Testis (tissue), 5 donors: ENCODE measurements at places on chromosomes 1 and 21.

DNA sequence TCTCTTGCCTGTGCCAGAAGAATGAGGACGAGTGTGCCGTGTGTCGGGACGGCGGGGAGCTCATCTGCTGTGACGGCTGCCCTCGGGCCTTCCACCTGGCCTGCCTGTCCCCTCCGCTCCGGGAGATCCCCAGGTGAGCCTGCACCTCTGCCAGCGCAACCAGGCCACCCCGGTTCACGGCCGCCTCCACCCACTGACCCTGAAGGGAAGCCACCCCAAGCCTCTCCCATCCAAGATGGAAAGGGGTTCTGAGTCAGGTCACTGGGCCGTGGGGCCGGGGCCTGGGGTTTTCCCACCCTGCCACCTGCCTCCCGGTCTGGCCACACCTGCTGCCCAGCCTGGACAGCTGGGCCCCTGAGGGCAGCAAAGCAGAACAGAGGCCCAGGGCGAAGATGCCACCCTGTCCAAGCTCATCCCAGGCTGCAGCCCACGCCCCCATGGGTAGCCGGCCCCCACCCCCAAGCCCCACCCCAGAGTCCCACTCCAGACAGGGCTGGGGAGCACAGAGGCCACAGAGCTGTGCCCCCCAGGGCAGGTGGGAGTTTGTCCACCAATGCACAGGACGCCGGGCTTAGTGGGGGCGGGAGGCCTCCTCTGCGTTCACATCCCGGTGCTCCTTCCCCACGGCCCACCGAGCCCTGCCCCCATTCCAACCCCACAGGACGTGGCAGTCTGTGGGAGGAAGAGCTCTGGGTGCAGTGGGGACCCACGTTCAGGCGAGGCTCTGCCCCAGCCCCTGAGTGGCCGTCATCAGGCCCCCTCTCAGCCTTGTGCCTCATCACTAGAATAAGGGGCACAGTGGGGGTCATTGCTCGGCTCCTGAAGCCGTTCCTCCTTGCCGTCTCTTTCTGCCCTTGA is 5.6 kb downstream of the AIRE start:
- H3K4me1 ChIP-seq: peaks cover 16% of the 10 kb centered on the region
- no peak overlapping the region for H3K4me3 ChIP-seq
- H3K27ac ChIP-seq: no peak overlapping the region
- no peak for DNase-seq
- H3K36me3 ChIP-seq: no peaks in the 10 kb centered on the region

DNA sequence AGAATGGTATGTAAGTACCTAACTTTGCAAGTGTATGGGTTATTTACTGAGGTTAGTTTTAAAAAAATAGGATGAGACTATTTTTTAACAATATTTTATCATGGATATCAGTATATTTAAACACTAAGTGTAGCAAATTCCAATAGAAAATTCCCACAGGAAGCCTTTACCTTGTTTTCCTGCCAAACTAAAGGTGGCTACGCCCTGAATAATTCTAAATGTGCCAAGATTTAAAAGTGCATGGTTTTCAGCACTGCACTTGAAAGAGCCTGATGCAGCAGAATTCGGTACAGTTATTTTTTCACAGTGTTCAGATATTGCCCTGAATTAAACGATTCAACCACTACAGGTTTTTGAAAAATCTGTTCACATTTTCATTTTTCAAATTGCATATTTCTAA is 1622.8 kb upstream of the B3GALT2 start:
- no peak overlapping the region for H3K4me3 ChIP-seq
- DNase-seq: no peak
- peaks cover 6% of the 10 kb centered on the region for H3K4me1 ChIP-seq
- H3K27me3 ChIP-seq: no peaks in the 10 kb centered on the region

DNA sequence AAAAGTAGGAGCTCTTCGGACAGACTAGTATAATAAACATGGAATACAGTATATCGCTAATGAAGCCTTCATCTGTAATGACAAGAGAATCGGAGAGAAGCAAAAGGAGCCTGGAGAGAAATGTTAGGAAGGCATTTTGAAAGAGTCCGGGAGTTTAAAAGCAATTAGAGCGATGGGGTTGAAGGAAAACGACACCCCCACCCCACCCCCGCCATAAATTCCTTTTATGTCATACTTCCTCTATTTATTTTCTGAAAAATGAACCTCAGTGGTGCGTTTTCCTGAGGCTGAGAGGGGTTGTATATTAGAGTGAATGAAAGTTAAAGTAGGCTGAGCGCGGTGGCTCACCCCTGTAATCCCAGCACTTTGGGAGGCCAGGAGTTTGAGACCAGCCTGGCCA is 635 bp upstream of the APH1A start:
- DNase-seq: no peak
- peaks cover 19% of the 10 kb centered on the region for H3K4me1 ChIP-seq
- H3K27ac ChIP-seq: peak overlapping the region; percentile 91
- H3K4me3 ChIP-seq: peak overlapping the region; percentile 84

- peaks cover 9% of the 10 kb centered on the region for H3K4me1 ChIP-seq
- H3K36me3 ChIP-seq: no peaks in the 10 kb centered on the region
- no peak for DNase-seq
- H3K4me3 ChIP-seq: no peak overlapping the region
- H3K27me3 ChIP-seq: no peaks in the 10 kb centered on the region
- H3K27ac ChIP-seq: no peak overlapping the region
Observed at GRCh38 chr1:156241311-156241811, 623 bp upstream of the BGLAP start.

DNA sequence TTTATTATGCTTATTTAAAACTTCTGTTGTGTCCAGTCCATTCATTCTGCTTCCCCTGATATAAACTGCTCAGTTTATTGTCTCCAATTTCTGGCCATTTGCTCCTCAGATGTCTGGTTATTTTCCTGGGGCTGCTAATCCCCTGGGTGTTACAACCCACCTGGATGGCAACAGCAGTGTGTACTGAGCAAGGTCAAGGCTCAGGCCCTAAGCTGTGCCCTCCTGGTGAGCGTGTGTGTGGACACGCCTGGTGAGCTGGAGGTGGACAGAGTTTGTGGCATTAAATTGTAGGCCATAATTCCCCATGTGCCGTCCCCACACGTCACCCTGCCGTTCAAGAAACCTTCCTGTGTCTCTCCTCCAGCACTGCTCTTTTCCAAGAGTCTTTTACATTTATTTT is 18.1 kb upstream of the KIF1B start:
- no peaks in the 10 kb centered on the region for H3K27me3 ChIP-seq
- no peak overlapping the region for H3K27ac ChIP-seq
- no peaks in the 10 kb centered on the region for H3K4me1 ChIP-seq
- H3K36me3 ChIP-seq: no peaks in the 10 kb centered on the region
- DNase-seq: no peak

DNA sequence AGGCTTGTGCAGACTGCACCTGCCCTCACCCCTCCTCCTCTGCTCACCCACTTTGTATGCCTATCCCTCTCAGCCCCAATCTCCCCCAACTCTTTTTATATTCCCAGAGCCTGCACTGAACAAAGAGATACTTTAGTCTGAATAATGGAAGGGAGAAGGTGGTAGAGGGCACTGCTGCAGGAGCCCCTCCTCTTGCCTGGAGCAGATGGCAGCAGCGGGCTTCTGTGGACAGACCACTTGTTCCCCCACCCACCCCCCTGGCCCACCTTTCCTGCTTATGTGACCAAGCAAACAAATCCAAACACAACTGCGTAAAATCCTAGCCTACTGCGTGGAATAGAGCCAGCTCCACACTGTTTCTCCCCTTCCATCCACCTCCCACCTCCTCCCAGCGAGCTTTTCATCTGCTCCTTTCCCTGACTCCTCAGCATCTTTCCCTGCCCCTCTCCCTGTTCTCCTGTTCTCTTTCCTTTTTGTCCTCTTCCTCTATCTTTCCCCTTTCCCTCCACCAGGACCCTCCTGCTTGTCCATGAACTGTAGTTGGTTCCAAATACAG is 27.5 kb downstream of the RGS8 start:
- H3K4me1 ChIP-seq: no peaks in the 10 kb centered on the region
- H3K36me3 ChIP-seq: no peaks in the 10 kb centered on the region
- DNase-seq: no peak

DNA sequence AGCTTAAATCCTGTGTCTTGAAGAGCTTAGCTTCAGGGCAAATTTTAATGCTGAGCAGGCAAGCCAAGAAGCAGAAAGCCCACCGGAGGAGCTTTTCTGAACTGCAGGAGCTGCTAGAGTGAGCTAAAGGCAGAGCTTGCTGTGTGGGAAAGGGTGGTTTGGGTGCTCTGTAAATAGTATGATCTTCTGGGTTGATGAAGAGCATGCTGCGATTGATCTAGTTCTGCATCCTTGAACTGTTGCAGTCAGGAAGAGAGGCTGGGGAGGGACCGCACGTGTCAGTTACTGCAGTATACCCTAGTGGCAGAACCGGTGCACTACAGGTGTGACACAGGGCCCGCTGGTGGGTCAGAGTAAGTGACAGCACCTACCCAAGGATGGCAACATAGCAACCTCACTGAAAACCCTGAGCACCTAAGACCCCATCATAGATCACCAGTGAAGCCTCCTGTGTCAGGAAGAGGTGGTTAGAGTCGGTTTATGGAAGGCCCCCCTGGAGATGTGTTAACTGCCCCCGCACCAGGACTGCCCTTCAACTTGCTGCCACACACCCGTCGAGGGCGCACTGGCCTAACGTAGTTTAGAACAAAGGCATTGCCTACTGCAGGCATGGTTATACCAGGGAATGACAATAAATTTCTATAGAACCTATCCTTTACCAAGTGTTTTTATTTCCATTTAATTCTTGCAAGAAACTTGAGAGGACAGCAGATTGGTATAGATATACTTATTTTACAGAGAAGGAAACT is 146.0 kb upstream of the KIAA0040 start:
- no peak overlapping the region for H3K27ac ChIP-seq
- no peak overlapping the region for H3K4me3 ChIP-seq
- DNase-seq: peak; percentile 68
- no peaks in the 10 kb centered on the region for H3K4me1 ChIP-seq
- no peaks in the 10 kb centered on the region for H3K27me3 ChIP-seq
